Fibroblast of pulmonary artery (primary cell): ENCODE measurements at places on chromosomes 4 and X.

DNA sequence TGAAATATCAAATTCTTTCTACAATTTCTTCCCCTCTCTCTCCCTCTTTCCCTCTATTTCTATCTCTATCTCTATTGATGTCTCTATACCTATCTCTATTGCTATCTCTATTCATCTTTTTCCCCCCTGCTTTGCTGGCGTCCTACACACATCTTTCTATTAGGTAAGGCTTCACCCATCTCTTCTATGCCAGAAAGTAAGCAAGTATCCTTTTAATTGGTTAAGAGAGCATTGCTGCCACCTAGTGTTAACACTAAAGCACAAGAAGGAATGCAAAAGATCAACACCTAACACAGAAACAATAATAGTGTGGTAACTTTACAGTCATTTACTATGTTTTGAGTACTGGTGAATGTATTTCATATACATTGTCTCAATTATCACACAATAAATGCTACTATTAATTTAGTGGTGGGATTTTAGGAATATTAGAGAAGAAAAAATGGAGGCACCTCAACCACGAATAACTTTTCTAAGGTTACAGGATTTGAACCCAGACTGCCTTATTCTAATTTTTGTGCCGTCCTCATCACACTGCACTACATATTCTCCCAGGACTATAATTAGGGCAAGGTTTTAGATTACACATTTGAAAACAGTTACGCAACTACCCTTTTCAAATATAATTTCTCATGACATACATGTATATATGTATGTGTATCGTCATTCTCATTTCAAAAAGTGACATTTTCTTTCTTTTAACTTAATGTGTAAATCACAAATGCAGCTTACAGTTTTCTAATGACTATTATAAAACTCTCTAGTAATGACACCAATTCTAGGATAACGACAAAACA is 3.7 kb upstream of the C4orf36 start:
- DNase-seq: peak; percentile 84

GRCh38 chr4:168857546-168858314 is 152.3 kb downstream of the CBR4 start:
- peak; percentile 80 for DNase-seq

GRCh38 chr4:163269869-163270268 is 62.5 kb downstream of the NPY1R start:
- DNase-seq: no peak

GRCh38 chrX:131840799-131841495 is 182.2 kb upstream of the STK26 start:
- no peak for DNase-seq

DNA sequence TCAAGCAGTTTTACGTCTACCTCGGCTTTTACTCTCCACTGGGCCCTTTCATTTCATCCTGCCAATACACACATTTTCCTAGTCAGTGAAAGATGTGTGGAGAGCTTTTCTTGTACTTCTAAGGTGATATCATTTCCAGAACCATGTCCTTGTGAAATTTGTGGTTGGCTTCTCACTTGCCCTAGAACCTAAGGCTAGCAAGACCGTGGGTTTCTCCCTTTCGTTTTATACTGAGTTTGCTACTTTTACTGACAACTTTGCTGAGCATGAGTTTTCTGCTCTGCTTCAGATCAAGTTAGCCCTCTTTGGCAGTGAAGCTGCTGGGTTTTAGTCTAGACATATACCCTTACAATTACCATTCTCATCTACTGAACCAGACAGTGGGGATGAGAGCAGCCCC is 95.7 kb upstream of the FRMPD4 start:
- DNase-seq: no peak

DNA sequence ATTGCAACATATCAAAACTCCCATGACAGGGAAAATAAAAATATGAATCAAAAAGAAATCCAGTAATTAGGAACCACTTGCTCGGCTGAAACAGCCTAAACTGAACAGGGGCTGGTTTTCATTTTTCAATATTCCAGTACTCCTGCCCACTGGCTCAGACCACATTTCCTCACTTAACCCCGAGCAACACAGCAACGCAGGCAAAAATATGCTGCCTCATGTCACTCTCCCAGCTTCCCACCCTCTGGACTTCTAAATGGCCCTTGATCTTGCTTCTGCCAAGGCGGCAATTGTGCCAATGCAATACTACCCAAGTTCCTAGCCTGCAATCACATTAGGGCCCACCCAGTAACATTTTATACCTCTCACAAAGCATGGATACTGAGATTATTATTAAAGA is 30.6 kb downstream of the USP46 start:
- no peak for DNase-seq

- peak; percentile 68 for DNase-seq
Observed at GRCh38 chrX:31223817-31224216, 152.0 kb upstream of the FTHL17 start.

GRCh38 chr4:184850431-184851199 is 24.8 kb upstream of the ACSL1 start:
- DNase-seq: no peak

DNA sequence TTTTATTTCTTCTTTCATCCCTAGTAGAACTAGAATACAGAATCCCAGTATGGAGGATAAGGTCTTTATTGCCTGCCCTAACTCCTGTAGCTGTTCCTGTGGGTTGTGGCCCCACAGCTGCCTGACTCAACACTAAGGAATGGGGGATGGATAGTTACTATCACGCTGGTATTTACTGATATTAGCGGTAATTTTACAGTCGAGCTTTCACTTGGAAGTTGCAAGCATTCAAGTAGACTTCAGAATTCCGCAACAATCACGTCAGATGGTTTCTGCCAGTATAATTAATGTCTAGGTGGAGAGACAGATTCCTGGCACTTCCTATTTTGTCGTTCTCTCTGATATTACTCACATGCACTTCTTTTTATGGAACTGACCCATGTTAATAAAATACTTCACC is 489.8 kb downstream of the PABPC4L start:
- peak; percentile 66 for DNase-seq

GRCh38 chrX:20067709-20068561 is 48.8 kb downstream of the MAP7D2 start:
- DNase-seq: peak; percentile 75

DNA sequence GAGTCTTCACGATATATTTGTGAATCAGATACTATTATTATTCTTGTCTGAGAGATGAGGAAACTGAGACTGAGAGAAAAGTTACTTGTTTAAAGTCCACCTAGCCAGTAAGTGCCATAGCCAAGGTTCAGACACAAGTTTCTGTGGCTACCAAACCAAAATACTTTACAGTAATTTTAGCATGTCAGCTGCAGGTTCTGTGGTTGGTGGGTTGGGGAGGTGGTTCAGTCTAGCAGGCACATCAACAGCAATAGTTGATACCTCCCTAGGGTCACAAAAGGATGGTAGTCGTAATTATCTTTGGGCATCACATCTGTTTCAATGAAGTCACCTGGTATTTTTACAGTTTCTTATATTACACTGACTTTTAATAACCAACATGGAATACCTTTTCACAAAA is 35.6 kb upstream of the EDA2R start:
- no peak for DNase-seq

GRCh38 chr4:20354120-20354519 is 102.4 kb downstream of the SLIT2 start:
- no peak for DNase-seq

GRCh38 chr4:24805067-24805466 is 9.7 kb downstream of the SOD3 start:
- no peak for DNase-seq

- no peak for DNase-seq
Observed at GRCh38 chr4:48024522-48024921, 8.0 kb downstream of the NIPAL1 start.

- no peak for DNase-seq
Observed at GRCh38 chrX:153628665-153629064, 18.3 kb upstream of the DUSP9 start.

- DNase-seq: no peak
Observed at GRCh38 chrX:17453788-17454187, 78.8 kb downstream of the NHS start.

DNA sequence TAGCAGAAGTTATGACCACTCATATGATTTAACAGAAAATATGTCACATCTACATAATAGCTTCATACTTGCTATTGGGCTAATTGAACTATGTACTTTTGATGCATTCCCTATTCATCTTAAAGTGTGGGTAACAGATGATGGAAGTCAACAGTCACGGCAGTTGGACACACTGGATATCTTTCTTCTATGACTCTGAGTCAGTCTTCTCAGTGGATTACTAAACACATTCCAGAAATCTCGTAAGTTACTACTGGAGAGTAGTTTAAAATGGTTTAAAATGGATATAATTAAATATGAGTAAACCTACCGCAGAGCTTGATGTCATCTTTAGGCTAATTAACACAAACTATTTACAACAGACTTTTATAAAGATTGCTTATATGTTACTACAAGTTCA is 30.1 kb upstream of the CFAP299 start:
- peak; percentile 49 for DNase-seq

GRCh38 chr4:11632025-11632424 is 203.3 kb upstream of the HS3ST1 start:
- no peak for DNase-seq

- no peak for DNase-seq
Observed at GRCh38 chr4:169912996-169913395, 113.2 kb downstream of the MFAP3L start.

DNA sequence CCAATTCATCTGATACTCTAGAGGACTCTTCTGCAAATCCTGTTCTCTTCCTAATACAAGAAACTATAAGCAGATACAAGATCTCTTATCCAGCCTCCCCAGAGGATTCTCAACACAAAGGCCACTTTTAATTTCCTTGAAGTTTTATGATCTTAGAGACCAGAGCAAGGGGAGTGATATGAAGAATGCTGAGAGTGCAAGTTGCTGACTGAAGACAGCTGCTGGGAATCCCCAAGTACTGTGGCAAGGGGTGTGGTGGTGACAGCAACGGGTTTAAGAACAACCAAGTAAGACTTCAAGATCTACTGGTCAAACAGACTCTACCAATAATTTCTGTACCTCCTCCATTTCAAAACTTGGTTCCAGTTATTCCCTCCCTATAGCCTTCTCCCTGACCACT is 7.0 kb downstream of the AMMECR1 start:
- no peak for DNase-seq

GRCh38 chr4:97670703-97671269 is 472.5 kb downstream of the STPG2 start:
- DNase-seq: no peak

DNA sequence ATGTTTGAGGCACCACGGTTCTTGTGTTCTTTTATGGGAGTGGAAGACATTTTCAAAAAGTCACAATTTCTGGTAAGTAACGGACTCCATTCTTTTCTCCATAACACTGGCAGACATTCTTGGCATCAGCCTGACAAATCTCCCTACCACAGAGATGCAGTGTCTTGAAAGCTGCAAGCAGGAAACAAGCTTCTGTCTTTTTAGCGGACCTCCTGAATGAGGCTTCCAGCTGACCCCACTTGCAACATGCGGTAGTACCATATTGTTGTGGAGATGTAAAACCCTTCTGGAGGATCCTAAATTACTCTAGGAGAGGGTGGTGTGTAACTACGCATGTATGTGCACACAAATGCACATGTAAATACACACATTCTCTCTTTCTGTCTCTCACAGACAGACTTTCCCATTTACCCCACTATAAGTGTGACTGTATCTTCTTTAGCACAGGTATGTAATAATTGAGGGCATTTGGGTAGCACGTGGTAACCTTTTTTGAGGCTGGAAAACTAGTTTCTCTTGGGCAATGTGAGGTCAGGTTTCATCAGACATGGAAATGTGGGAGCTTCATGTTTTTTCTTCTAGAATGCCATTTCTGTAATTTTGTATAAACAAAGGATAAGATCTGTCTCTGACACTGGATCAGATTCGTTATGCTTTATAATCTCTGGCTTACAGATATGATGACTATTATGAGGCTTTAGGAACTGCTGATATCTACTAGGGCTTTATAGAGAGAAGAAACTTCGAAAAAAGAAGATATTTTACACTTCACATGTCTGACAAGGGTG is 130.1 kb downstream of the MGST2 start:
- no peak for DNase-seq

- DNase-seq: no peak
Observed at GRCh38 chrX:35800474-35800873, 2.3 kb downstream of the MAGEB16 start.

- no peak for DNase-seq
Observed at GRCh38 chrX:41445781-41446358, 1.3 kb upstream of the NYX start.

DNA sequence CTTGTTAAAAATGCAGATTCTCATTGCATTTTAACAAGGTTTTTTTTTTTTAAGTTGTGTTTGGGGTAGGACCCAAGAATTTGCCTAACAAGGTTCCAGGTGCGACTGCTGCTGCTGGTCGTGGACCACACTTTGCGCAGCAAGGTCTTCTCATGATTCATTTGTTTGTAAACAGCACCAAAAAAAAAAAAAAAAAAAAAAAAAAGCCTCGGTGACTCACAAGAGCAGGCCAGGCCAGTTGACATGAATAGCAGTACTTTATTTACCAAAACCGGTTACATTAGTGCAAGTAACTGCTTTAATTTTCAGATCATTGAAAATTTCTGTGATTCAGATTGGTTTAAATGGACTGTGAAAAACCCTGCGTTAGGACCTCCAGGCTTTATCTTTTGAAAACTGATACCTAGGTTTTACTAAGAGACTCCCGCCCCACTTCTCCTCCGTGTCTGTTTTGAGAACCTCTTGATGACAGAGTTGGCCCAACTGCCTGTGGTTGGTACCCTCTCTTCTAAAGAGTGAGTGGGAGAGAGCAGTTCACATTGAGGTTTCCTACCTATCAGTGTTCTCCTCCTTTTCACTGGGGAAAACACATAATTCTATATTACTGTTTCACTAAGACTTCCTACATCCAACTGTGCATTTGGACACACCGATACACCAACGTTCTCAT is 86.2 kb downstream of the PHEX start:
- DNase-seq: no peak

DNA sequence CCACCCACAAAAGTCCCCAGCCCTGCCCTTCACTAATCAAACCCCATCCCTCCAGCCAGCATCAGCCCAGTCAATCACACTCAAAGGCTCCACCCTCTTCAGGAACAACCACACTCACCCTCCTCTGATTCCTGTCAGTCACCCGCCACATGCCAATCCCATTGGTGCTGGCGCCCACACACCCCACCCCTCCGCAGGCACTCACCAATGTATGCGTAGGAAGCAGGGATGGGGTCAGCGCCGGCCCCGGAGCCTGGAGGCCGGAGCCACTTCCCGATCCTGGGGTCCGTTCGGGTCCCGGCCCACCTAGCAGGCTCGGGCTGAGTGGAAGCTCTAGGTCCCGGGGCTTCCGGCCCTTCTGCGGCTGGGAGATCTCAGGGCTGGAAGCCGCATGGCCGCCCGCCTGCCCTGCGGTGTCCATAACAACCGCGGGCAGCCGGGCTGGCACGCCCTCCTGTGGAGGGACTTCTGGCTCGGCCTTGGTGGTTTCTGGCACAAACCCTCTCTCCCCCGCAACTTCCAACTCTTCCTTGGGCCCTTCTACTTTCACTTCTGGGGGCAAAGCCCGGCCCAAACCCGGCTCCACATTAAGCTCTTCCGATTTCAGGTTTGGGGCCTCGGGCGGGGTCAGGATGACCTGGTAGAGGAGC is 7.9 kb upstream of the CFP start:
- DNase-seq: no peak
